D341Med (cell line): ENCODE measurements at places on chromosomes 13 and 19.
A peak's percentile ranks its signal among the peaks of the same experiment; 100 is the strongest.

DNA sequence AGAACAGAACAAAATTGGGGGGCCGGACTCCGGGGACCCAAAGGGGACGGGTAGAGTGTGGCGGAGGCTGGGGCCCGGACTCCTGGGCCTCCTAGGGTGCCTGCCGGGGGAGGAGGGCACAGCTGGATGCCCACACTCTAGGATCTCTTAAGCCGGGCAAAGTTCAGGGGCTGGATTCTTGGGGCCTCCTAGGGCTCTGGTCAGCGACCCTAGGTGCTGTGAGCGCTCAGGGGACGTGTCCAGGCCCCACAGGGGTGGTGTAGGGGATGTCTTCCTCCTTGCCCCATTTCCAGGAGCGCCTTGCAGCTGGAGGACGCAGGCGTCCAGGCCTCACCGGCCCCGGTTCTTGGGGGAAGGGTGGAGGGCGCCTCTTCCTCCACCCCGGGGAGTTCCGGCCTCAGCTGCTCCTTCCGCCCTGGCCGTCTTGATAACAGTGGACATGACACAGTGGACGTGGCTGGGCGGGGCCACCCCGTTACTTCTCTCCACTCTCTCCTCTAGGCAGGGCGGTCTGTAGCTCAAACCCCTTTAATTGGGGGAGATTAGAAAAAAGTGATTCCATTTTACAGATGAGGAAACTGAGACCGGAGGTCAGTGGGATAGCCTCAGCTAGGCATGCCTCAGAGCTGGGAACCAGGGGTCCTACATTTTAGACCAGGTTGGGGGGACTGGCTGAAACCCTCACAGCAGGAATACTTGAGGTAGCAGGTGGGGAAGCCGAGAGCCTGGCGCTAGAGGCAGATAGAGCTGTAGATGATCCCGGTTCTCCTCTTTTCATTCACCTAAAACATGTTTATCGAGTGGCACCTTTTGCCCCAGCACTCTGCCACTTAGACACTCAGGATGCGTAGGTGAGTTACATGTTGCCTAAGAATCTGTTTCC is 705 bp downstream of the STXBP2 start:
- DNase-seq, result no peak

GRCh38 chr13:19836472-19836871 is 27.0 kb downstream of the ZMYM5 start:
- no peak for DNase-seq

GRCh38 chr13:37087486-37087885 is 18.0 kb downstream of the CSNK1A1L start:
- no peak for DNase-seq

GRCh38 chr13:47798906-47799305 is 202.2 kb downstream of the SUCLA2 start:
- no peak for DNase-seq

GRCh38 chr19:1113986-1114483 is 10.2 kb downstream of the GPX4 start:
- DNase-seq, result no peak

GRCh38 chr19:46924874-46925547 is 64.2 kb downstream of the ARHGAP35 start:
- DNase-seq, result no peak

- DNase-seq, result no peak
Measured at GRCh38 chr13:76735641-76736040, 150.6 kb downstream of the KCTD12 start.

DNA sequence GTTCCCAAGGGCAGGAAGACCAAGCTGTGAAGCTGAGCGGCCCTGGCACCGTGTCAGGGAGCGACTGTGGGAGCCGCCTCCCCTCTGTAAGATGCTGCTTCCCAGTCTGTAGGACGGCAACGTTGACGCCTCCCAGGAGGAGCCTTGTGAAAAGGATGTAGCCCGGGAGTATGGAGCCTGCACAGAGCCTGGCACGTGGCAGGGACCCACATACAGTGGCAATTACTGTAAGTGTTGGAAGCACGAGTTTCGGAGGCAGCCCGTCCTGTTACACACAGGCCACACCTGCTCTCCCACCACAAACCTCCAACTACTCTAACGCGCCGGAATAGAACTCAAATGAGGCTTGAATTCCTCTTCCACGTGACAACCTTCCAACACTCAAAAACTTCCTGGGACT is 6.6 kb downstream of the RAB20 start:
- DNase-seq, result no peak

GRCh38 chr13:45817833-45818232 is 33.7 kb downstream of the SIAH3 start:
- DNase-seq, result no peak

GRCh38 chr13:67932991-67933390 is 702.9 kb upstream of the PCDH9 start:
- DNase-seq, result no peak

GRCh38 chr19:13804830-13805683 is 9.8 kb downstream of the ZSWIM4 start:
- DNase-seq, result peak; percentile 63

GRCh38 chr19:29620931-29621351 is 14.9 kb downstream of the POP4 start:
- no peak for DNase-seq

GRCh38 chr13:39016787-39017186 is 21.1 kb downstream of the PROSER1 start:
- peak; percentile 61 for DNase-seq

DNA sequence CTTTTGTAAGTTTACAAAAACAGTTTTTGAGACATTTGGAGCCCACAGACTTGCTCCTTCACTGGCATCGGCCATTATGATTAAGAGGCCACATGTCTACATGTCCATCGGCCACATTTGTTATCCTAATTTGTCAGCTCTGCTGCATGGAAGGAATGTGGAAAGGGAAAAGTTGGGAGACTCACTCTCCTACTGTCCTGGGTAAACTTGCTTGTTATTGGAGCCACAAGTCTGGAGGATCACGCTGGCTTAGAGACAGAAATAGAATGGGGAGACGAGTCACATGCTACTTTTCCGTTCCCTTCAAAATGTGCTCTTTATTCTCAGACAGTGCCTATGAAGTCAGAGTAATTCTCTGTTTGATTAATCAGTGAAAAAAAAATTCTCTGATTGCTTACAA is 741.2 kb upstream of the PCDH9 start:
- no peak for DNase-seq

GRCh38 chr13:42064259-42064658 is 15.8 kb downstream of the DGKH start:
- DNase-seq, result no peak

- no peak for DNase-seq
Measured at GRCh38 chr13:100214886-100215285, 126.0 kb downstream of the PCCA start.

DNA sequence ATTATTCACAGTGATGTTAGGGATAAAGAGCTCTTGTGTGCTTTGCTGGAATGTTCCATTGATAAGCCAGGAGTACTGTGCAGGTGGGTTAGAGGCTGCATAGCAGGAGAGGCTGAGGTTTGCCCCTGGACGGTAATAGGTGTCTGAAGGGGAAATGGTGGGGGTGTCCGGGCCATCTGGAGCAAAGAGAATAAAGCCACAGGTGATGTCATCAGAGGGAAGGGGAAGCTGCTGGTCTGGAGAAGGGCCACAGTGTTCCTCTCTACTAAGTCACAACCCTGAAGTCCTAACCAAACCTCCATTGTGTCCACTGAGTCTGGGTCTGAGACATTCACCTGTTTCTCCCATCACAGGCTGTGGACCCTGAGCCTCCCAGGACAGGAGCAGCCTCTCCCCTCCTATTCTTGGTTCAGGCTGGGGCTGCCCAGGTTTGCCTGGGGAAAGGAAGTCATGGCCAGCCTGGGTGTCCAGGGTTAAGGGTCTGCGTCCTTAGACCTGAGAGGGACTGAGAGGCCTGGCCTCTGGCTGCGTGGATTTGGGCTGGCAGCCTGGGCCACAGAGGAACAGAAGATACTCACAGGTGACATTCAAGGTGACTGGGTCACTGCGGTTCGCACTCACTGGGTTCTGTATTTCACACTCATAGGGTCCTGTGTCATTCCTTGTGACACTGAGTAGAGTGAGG is 6.8 kb downstream of the CEACAM1 start:
- no peak for DNase-seq

GRCh38 chr19:55149078-55150003 is at the start of gene TNNT1:
TNNT1 (minus strand) TSS chr19:55149206; CDS start chr19:55147157, 2,049 bp downstream.
- DNase-seq, result no peak

- DNase-seq, result no peak
Measured at GRCh38 chr13:43472339-43472738, 314.4 kb downstream of the ENOX1 start.

GRCh38 chr13:64639206-64639605 is 2590.9 kb downstream of the PCDH9 start:
- DNase-seq, result no peak

- no peak for DNase-seq
Measured at GRCh38 chr13:94622344-94622743, 20.7 kb downstream of the GPR180 start.

- no peak for DNase-seq
Measured at GRCh38 chr13:24083722-24084421, 76.6 kb upstream of the SPATA13 start.

DNA sequence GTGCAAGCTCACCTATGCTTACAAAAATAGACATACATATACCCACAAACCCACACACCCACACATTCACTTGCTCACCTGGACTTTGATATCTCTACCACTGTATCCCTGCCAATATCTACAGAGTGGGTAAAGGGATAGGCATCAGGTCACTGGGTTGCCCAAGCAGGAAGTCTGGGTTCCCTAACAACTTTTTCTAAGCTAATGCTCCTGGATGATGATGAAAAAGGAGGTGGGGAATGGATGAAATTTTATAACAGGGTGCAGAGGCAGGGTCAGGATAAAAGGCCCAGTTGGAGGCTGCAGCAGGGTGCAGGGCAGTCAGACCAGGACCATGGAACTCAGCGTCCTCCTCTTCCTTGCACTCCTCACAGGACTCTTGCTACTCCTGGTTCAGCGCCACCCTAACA is at the start of gene CYP2B6:
CYP2B6 (plus strand) TSS at position 311 of the 410 bp plus-strand sequence; CDS start at position 335, 24 bp downstream.
- DNase-seq, result no peak

- DNase-seq, result no peak
Measured at GRCh38 chr13:100808330-100809128, 133.9 kb upstream of the TMTC4 start.

- no peak for DNase-seq
Measured at GRCh38 chr13:45768656-45769479, 66.7 kb downstream of the CBY2 start.

DNA sequence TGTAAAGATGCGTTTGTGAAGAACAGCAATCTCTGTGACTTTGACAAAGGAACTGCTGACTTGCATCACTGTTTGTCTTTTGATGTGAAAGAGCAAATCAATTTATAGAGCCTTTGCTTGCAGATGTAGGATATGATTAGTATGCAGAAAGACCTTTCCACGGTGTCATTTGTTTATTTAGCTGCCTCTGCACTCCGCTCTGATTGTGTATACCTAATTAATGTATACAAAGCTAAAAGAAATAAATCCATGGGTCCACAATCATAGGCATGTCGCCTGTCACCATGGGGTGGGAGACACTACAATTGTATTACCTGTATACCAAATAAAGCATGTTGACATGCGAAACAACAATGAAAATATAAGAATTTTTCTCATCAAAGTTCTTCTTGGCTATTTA is 410.7 kb downstream of the MZT1 start:
- no peak for DNase-seq

GRCh38 chr13:33110713-33111413 is 94.6 kb downstream of the KL start:
- DNase-seq, result no peak

DNA sequence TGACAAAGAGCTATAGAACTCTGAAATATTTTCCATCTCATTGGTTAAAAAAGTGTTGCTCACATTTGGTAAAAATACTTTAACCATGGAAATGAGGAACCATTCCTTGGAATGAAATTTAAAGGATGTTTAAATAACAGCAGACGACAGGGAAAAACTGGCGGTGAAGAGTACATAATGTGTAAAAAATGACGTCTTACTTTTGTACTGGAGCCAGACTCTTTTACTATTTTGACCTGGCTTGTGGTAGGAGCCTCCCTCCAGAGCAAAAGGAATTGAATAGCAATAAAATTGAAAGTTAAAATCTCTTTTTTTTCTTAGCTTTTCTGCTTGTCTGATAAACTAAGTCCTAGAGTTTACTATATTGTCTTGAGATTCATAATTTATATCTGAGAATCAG is 426.2 kb upstream of the KLHL1 start:
- no peak for DNase-seq

DNA sequence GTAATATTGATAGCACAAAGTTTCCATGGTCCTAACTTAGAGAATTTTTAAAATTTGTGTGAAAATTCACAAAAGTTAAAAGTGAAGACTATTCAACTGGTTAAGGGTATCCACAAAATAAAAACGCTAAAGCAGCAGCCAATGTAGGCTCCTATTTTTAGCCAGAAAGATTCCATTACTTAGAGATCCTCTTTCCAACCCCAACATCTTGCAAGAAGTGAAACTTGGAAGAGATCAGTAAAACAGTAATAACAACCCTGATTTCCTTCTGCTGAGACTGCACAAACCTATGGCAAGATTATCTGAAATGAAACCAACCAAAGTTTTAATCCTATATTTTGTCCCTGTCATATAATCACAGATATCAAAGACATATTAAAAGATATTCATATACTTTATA is 8.5 kb downstream of the TBC1D4 start:
- no peak for DNase-seq

DNA sequence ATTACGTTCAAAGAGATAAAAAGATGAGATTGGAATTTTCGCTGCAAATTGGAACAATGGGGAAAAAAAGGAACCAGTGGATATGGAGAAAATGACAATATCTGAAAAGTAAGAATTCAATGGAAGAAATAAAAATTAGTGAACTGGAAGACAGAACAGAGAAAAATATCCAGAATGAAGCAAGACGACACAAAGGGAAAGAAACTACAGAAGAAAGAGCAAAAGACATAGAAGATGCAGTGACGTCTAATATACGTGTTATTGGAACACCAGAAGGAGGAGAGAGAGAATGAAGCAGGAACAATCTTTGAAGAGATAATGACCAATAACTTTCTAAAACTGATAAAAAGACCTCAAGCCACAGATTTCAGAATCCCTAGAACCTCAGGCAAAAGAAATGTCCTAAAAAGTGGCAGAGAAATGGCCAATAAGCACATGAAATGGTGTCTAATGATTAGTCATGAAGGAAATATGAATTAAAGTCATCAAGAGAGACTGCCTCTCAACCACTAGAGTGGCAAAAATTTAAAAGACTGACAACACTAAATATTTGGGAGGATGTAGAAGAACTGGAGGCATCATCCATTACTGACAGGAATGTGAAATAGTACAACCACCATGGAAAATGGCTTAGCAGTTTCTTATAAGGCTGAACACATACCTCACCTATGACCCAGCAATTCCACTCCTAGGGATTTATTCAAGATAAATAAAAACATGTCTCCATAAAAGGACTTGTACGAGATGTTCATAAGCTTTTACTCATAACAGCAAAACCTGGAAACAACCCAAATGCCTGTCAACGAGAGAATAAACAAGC is 56.5 kb downstream of the GADD45B start:
- no peak for DNase-seq

GRCh38 chr13:94974015-94974951 is 261.9 kb upstream of the SOX21 start:
- no peak for DNase-seq

DNA sequence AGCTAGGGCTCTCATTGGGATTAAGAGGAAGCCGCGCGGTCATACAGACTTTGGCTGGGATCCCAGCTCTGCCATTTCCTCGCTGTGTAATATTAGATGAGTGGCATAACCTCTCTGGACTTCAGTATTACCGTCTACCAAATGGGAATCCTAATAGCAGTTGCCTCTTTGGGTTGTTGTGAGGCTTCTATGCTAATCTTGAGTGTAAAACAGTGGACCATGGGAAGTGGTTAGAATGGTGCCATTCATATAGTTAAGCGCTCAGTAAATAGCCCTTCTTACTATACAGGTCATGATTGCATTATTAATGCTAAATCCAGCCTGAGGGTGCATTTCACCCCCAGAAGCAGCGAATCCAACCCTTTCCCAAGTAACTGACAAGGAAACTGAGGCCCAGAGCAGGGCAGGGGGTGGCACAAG is 566 bp upstream of the OPA3 start:
- no peak for DNase-seq
